Cerebellar nuclear complex (tissue), 1 donor: ENCODE measurements at places on chromosomes 1 and 21.

- no peak for DNase-seq
These were observed 5.5 kb upstream of the PTP4A2 start for GRCh38 chr1:31943546-31944184.

- DNase-seq, result no peak
These were observed 49.9 kb downstream of the CLCA4 start for GRCh38 chr1:86596741-86597290.

DNA sequence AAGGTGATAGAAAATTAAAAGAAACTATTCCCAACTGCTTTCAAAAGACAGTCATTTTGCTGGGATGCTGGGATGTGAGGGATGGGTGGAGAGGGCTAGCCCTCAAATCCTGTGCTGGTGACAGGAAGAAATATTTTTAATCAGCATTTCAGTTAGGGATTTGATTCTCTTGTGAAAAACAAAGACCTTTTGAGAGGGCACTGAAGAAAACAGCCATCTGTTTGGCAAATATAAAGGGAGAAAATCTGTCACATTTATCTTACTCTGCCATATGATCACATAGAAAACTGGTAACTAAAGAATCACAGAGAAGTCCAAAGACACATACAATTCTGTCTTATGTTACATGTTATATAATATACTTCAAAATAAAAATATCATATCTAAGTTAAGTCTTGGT is 12.3 kb downstream of the STXBP3 start:
- no peak for DNase-seq

DNA sequence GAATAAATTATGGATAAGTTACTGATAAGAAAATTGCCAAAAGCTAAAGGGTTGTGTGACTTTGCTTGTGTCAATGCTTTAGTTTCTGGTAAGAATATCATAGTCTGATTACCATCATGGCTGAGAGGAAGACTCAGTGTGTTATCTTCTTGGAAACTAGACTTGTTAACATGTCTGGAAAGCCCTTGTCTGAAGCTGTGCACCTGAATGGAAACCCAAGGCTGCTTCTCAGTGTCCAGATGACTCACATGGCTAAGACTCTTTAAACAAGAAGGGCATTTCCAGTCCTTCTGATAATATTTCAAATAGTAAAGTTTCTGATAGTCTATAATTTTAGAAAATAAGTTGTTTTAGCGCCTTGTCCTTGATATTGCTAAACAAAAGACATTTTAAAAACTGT is 1092.7 kb downstream of the PLA2G4A start:
- DNase-seq, result no peak

DNA sequence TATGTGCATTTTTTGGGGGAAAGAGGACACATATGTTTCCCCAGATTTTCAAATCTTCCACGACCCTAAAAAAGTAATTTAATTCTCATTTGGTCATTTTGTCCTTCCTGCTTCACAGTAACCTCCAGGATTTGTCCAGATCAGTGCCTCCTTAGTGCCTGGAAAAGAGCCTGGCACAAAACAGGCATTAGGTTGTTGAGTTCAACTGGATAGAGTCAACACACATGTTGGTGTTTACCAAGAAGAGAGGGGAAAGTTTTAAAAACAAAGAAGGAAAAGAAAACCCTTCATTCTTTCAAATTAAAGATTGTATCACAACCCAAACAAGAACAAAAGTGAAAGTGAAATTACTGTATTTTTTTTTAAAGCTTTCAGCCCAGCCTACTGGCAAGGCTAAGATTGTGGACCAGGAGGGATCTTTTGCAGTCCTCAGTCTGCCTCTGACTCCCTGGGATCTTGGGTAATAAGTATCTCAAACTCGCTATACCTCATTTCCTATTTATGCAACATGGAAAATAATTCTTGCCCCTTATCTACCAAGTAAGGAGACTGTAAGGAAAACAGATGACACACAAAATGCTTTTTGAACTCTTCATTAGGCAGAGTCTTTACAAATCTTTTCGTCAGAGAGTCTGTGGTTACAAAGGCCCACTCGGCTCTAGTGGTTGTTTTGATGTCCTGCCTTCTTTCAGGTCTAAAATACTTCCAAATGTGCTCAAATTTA is 57.8 kb downstream of the ZNF281 start:
- no peak for DNase-seq

- DNase-seq, result no peak
These were observed 1039.4 kb upstream of the B3GALT2 start for GRCh38 chr1:194225821-194226220.

DNA sequence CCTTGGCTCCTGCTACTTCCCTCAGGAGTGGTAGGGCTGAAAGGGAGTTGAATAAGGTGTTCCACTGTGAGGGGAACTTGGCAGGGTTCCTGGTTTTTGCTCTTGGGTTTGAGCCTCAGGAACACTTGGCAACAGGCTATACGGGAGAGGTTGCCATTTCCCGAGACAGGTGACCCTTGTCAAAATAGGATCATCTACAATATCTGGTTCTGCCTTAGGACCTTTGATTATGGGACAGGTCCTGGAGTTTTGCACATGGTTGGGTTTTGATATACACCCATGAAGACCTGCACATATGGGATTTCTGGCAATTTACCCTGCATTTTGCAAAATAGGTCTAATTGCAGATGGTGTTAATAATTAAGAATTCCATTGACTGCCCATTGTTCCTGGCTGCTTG is 31.1 kb downstream of the YY1AP1 start:
- DNase-seq, result no peak

DNA sequence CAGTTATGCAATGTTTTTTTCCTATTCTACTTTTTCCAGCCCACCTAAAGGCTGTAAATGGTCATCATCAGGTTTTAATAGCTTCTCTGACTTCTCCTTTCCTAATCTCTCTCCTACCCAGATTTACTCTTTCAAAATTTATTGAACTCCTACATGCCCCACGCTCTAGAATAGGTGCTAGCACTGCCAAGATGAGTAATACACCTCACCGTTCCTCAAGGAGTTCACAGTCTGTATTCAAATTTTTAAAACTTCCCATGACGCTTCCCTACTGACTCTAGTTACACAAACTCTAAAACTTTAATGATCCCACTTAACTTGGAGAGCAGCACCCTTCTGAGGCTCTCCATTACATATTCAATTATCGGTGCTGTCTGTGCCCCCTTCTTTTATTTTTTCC is 51.6 kb downstream of the ALG14 start:
- no peak for DNase-seq

DNA sequence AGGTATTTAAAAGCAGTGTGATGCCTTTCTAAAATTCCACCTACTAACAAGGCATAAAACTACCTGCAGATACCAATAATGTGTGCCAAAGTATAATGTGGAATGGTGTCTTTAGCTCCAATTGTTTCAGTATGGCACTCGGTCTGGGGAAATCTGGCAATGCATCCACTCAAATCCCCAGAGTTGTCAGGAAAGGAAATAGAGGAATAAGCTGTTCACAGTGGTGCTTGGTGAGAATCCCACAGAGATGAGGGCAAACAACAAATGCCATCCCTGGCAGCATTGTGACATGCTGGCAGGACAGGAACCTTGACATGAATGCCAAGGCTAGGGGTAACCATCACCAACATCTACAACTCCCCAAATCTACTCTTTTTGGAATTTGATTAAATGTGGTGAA is 240.7 kb downstream of the BARHL2 start:
- peak; percentile 99 for DNase-seq

DNA sequence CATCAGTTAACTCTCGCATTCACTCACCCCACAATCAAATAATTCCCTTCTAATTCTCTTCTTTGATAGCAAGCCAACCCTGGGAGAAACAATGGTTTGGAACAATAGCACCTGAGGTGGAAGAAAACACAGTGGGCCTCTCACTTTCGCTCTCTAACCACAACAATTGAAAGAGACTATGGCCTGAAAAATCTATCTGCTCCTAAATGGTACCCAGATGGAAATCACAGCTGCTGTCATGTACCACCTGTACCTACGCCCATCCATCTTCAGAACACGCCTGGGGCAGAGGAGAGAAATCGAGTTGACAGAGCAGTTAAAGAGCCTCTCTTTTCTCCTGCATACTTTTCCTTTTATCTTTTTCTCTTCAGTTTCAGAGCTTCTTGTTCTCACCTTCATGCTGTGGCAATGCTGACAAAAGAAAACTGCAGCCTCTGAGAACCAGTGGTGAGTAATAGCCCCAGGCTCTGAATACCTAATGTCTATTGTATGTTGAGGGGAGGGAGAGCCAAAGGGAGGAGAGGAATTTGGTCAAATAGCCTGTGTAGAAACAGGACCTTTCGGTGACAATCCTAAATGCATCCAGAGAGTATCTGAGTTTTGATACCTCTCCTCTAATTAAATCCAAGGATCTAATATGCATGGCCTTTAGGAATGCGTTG is 57.7 kb downstream of the ZC3H11B start:
- no peak for DNase-seq

DNA sequence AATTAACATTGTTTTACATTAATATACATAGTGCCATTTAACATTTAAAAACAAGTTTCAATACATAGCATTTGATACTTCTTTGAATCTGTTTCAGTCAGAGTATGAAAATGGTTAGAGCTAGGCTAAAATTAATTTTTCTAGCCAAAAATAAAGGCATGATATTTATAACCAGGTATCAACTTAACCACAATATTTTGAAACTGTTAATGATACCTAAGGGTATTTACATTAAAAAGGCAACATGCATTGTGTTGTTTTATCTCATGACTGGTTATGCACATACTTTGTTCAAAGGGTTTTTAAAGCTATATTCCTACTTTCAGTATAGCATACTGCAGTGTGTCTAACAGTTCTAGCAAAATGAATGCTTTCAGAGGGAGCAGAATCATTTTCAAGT is 130.0 kb downstream of the HS2ST1 start:
- DNase-seq, result no peak

GRCh38 chr1:166950156-166950555 is 25.2 kb downstream of the ILDR2 start:
- no peak for DNase-seq

DNA sequence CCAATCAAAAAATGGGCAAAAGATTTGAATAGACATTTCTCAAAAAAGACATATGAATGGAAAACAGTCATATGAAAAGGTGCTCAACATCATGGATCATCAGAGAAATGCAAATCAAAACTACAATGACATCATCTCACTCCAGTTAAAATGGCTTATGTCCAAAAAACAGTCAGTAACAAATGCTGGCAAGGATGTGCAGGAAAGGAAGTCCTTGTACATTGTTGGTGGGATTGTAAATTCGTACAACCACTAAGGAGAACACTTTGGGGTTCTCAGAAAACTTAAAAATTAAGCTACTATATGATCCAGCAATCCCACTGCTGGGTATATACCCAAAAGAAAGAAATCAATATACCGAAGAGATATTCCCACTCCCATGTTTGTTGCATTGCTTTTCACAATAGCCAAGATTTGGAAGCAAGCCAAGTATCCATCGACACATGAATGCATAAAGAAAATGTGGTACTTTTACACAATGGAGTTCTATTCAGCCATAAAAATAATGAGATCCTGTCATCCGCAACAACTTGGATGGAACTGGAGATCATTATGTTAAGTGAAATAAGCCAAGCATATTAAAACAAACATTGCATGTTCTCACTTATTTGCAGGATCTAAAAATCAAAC is 17.9 kb downstream of the GBP5 start:
- DNase-seq, result no peak

GRCh38 chr1:56202186-56202585 is 377.2 kb downstream of the PLPP3 start:
- DNase-seq, result no peak

DNA sequence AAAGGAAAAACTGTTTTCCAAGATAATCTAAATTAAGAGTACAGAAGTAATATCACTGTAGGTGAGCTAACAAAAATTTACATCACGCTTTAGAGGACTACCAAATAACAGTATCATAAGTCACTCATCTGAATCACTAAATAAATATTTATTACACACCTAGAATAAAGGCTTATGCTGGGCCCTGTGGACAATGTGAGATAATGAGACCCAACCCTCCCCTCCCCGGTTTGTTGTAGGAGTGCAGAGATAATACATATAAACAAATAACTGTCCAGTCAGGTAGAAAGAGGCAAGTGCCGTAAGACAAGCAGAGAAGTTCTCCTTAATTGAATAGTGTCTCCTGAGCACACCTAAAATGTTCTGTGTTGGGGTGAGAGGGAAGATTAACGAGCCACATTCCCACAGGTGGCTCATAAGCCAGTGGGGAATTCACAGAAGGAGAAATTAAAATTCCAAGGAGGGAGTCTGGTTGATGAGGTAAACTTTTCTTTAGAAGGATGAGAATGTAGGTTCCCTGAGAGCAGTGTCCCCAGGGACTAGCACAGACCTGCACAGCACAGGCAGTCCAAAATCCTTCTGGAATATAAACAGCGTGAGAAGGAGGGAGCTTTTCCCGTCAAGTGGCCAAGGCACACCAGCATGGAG is 241.4 kb downstream of the NFIA start:
- no peak for DNase-seq

GRCh38 chr1:75797273-75797588 is 549 bp downstream of the MSH4 start:
- DNase-seq, result no peak

- no peak for DNase-seq
These were observed 152.2 kb downstream of the CLEC20A start for GRCh38 chr1:178344513-178345091.

DNA sequence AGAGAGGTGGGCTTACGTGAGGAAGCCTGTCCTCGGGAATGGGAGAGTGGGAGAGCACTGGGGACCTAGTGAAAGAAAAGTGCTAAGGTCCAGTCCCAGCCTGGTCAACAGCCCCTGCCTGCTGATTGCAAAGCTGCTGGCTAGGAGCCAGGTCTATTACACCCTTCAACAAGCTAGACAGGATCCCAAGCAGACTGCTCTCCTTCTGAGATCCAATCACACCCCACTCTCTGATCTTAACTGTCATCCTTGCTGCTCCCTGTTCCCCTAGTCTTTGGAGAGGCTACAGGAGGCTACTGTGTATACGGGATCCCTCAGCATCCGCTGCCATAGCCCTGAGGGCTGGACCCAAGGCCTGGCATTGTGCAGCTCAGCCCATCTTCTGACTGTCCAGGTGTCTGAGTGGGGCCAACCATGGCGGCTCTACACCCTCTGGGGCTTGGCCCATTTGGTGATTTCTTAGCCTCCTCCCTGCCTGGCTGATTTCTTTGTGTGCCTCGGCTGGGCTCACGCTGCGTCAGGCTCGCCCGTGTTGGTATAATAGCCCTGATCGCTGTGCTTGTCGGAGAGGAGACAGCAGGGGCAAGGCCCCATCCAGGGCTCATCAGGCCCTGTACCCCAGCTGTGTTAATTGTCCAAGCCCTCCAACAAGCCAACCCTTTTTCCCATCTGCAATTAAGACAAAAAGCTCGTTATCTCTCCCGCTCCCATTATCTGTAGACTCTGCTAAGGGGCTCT is 43.9 kb downstream of the NAV1 start:
- no peak for DNase-seq

GRCh38 chr1:108560189-108560873 is 431 bp downstream of the EEIG2 start:
- no peak for DNase-seq

DNA sequence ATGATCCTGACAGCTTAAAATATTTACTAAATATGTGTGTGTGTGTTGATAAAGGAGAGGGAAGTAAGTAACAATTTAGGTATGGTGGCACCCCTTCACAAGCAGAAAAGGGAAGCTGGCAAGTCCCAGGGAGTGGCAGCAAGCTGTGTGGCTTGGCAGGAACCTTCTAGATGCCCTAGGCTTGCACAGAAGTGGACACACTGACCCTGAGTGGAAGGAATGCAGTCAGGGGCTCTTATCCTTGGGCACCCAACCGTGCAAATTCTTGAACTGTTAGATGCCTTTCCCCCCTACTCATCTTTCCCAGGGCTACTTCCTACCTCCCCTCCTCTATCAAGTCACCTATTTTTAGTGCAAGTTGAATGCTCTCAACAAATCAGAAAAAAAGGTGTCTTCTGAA is 18.9 kb downstream of the ACP6 start:
- no peak for DNase-seq
